NCI-H446 (cell line): ENCODE measurements at places on chromosomes 11 and 22.
A peak's percentile ranks its signal among the peaks of the same experiment; 100 is the strongest.

- DNase-seq, result no peak
Observed at GRCh38 chr22:46614025-46614931, 5.9 kb upstream of the GRAMD4 start.

- no peak for DNase-seq
Observed at GRCh38 chr11:12278766-12279671, 98.4 kb upstream of the PARVA start.

- DNase-seq, result no peak
Observed at GRCh38 chr11:35308157-35308556, 111.2 kb downstream of the SLC1A2 start.

- no peak for DNase-seq
Observed at GRCh38 chr22:47879346-47879745, 1116.9 kb downstream of the TBC1D22A start.

- DNase-seq, result no peak
Observed at GRCh38 chr22:31867386-31868153, 76.8 kb upstream of the YWHAH start.

- DNase-seq, result peak; percentile 97
Observed at GRCh38 chr11:70270104-70270876, at the start of gene PPFIA1. PPFIA1 (plus strand) TSS chr11:70270690; CDS start chr11:70272173, 1,483 bp downstream.

- no peak for DNase-seq
Observed at GRCh38 chr22:50046019-50046415, 12.1 kb downstream of the TTLL8 start.

- DNase-seq, result no peak
Observed at GRCh38 chr22:29707010-29707409, 12.8 kb upstream of the CABP7 start.

DNA sequence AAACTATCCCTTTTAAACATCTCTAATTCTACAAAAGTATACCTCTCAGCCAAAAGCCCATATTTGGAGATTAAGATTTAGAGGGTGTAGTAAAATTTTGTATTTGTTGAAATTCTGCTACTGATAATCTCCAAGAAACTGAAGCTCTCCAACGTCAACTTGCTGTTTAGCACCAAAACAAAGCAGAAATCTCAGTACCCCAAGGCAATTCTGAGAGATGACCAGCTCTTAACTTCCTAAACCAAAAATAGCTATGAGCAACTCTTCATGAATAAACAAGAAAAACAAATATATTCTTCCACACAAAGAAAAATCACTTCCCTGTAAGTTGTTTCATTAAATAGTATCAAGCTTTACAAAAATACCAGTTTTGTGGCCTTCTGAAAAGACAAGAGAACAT, 13.3 kb downstream of the RRAS2 start:
- no peak for DNase-seq

- DNase-seq, result no peak
Observed at GRCh38 chr11:134639586-134640330, 227.7 kb upstream of the B3GAT1 start.

DNA sequence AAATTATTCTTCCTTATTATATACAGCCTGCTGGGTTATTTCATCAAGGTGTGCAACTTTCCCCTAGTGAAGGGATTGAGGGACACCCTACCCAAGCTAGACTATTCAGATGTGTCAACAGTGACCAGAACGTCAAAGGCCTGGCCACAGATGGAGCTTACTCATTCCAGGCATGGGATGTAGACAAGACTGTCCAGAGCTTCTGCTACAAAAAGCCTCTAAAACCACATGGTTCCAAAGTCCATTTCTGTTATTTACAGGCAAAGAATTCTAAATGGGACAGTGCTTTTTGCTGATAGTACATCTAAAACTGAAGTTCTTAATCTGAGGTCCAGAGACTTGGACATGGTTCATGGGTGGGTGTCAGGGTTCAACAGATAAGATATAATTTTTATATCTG, 9.7 kb upstream of the SMCO4 start:
- DNase-seq, result no peak

- DNase-seq, result no peak
Observed at GRCh38 chr11:199782-200181, 6.9 kb downstream of the SCGB1C1 start.

DNA sequence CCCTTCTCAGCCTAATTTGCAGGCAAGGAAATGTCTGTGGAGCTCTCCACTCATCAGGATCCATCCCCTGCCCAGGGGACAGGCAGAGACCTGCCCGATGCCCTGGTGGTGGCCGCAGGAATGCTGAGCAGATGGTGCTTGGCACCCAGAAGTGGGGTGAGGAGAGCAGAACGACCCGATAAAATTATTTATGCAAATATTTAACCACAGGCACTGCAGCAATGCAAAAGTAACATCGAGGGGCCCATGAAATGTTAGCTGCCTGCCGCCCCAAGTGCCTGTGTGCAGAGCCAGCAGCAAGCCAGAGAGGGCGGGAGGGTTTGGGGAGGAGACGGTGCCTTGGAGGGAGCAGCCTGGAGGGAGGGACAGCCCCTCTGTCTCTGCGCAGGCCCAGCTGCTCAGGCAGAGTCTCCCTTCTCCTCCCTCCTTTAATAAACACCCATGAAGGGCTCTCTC, 205.5 kb downstream of the CTTN start:
- DNase-seq, result no peak

- no peak for DNase-seq
Observed at GRCh38 chr11:42085736-42086135, 626.3 kb upstream of the LRRC4C start.

DNA sequence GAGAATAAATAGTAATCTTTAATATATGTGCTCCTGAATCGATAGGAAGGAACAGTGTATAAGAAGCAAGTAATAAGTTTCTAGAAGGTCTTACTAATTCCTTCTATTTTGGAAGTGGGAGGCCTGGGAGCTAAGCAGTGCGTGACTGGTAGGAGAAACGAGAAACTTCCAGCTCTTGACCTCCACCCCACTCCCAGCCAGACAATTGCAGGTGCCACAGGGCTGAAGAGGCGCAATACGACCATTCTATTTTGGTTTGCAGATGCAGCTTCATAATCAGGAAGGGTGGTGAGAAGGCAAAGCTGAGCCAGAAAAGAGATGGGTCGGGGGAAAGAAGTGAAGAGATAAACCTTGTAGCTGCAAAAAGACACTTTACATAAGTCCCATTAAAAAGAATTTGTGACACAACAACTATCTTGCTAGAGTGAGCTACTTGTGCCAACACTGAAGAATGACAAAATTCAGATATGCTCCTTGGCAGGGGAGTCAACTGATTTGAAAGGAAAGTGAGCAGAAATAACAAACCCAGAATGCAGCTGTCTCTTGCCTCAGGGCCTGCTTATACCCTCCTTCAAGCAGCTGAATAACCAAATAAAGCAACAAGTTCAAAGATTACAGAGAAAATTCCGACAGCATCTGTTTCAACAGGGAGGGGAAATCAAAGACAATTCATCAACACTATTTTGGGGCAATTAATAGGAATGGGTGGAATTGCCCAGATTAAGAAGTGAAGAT, 35.1 kb downstream of the GRIA4 start:
- DNase-seq, result no peak

DNA sequence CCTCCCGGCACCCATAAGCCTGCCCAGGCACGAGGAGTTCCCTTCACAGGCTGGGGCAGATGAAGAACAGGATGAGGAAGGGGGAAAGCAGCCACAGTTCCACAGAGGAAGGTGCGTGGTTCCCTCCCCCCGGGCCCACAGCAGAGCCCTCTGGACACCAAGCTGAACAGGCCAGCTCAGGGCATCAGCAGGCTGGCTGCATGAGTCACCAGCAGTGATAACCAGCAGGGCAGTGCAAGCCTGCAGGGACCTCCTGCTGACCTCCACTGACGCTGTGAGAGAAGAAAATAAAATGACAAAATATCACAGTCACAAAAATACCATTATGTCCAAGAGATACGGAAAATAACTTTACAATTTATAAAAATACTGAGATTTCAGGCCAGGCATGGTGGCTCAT, 11.5 kb downstream of the RTL6 start:
- no peak for DNase-seq

DNA sequence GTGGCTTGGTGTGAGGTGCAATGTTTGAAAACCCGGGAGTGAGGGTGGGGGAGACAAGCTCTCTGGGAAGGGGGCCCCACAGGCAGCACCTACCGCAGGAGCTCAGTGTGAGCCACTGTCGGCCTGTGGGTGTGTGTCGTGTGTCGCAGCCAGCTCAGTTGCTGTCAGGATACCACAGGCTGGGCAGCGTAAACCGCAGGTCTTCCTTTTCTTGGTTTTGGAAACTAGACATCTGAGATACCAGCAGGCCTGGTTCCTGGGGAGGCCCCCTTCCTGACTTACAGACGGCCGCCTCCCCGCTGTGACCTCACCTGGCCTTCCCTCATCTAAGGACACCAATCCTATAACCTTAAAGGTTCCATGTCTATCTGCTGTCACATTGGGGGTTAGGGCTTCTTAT, 19.4 kb downstream of the IRF7 start:
- no peak for DNase-seq

DNA sequence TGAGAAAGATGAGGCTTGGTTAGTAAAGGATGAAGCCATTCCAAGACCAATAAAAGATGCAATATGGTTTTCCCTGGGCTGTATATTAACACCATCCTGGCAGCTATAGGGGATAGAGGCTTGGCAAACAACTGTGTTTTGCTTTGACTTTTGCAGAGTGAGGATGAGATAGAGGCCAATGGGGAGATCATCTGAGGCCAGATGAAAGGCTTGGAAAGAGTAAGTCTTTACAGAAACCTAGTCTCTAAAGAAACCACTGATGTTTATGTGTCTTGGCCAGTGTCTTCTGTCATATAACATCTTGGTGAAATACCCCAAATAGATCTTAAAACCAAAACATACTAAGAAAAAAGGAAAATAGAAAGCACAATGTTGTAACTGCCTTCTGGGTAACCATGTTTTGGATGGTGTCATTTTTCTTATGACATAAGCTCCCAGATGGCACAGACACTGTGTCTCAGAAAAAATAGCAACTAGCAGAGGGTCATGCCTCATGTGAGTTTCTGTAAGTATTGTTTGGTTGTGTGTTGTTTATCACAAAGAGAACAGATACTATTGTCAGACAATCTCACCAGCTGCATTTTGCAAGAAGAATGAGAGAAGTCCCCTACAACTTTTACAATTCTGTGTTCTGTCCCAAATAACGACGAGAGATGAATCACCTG, 305.4 kb downstream of the ST3GAL4 start:
- DNase-seq, result peak; percentile 40

- DNase-seq, result peak; percentile 16
Observed at GRCh38 chr11:27166130-27166529, 125.5 kb downstream of the BBOX1 start.

DNA sequence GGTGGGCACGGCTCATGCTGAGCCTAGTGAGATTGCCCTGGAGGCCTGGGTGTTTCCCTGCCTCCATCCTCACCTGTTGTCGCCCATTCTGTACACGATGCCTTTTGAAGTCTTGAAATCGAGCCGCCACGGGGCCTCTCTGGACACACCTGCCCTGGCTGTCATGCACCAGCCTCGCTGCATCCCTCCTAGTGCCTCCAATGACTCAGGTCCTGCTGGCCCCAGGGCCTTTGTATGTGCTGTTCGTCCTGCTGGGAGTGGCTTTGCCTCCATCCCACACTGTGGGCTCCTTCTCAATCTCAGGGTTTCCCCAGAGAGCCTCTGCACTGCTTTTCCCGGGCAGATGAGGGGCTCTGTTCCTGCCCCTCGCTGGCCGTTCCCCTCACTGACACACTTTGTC, 8.9 kb upstream of the MYEOV start:
- DNase-seq, result no peak

- no peak for DNase-seq
Observed at GRCh38 chr11:17736579-17736893, 2.0 kb downstream of the KCNC1 start.

DNA sequence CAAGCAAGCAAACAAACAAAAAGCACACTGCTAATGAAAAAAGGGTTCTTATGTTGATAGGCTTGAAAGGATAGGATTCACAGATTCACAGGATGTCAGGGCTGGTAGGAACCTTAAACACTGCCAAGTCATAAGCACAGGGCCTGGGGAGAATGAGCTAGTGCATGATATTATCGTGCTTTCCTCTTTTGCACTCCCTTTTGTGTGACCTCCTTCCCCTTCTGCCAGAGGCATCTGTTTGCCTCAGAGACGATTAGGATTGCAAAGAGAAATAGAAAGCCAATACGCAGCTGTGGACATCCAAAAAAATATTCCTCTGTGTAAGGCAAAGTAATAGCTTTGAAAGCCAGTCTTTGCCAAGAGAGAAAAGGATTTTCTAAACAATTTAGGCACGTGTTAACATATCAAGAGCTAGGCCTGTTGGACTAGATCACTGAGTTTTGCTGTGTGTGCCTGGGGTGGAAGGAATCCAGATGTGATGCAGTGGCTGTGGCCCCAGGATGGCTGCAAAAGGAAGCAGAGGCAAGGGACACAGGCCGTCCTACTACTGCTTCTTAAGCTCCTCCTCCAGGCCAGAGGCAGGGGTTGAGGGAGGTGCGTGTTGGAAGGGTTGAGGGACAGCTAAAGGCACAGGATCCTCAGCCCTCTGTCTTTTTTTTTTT, 30.6 kb downstream of the MCHR1 start:
- peak; percentile 59 for DNase-seq

DNA sequence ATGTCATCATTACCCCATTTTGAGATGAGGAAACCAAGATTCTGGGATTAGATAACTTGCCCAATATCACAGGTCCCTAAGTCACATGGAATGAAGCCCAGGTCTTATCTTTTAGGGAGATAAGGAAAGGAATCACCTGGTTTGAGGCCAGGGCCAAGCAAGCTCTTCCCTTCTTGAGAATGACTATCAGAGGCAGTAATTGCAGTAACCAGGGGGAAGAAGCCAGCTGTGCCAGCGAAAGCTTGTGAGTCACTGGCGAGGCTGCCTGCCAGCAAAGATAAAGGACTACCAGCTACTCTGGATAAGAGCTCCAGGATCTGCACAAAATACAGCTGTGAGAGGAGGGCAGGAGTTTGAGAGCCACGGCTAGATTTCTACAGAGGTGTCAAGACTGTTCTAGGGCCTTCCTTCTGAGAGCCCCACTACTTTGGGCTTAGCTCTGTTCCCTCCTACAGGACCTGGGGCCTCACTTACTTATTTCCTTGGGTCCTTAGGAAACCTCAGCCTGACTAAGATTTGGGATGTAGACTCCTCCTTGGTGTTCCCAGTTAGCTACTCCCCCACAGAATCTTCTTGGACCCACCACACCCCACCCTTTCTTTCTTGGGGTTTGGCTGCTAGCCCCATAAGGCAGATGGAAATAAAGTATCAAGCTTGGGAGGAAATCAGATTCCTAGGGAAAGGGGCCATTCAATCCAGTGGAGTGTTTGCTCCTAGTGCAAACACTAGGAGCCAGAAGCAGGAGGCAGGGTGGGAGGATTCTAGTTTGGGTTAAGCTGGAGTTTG, 9.7 kb upstream of the CCKBR start:
- DNase-seq, result no peak

DNA sequence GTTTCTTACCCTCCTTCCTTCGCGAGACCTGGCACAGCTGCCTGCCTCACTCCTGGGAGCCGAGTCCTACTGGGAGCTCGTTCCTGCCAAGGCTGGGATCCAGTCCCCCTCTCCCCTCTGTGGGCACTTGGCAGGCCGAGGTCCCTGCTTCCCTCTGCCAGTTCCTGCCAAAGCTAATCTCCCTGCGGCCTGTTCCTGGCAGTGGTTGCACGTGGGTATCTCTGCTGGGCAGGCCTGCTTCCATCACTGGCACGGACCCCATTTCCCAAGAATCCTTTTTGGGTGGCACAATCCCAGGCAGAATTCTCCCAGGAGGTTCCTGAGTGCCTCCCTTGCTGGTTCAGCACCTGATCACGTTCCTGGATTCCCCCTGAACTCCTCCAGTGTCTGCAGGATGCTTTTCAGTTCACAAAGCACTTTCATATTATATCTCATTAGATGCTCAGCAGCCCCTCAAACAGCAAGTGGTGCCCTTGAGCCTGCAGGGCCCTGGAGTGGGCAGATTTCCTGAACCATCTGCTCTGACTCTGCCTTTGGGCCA, 96.5 kb downstream of the RRM1 start:
- peak; percentile 81 for DNase-seq
